Esophagus muscularis mucosa (tissue), 4 donors: ENCODE measurements at places on chromosomes 12 and 14. TPM values are rescaled to one million over a fixed set of nuclear protein-coding genes. Genes with fewer than 3 reads are reported as not detected.

CD4 gene
- total RNA-seq = 6.6 TPM

FAM90A1 gene
- total RNA-seq = under 0.01 TPM

DLGAP5 gene
- total RNA-seq = not detected

CCDC196 gene
- total RNA-seq = not detected

GRCh38 chr14:33916663-33917565, 34.0 kb downstream of the EGLN3 start:
- peak overlapping the region; percentile 23 for H3K27ac ChIP-seq
- peak; percentile 55 for DNase-seq
- peaks cover 26% of the 10 kb centered on the region for H3K4me1 ChIP-seq
- H3K4me3 ChIP-seq = no peak overlapping the region
- H3K27me3 ChIP-seq = no peaks in the 10 kb centered on the region
- H3K36me3 ChIP-seq = no peaks in the 10 kb centered on the region

GRCh38 chr14:97977651-97978261, 1180.6 kb downstream of the VRK1 start:
- peak overlapping the region; percentile 50 for H3K4me3 ChIP-seq
- H3K27ac ChIP-seq = peak overlapping the region; percentile 74
- no peaks in the 10 kb centered on the region for H3K36me3 ChIP-seq
